ENCODE measurements at places on chromosomes 7 and 10.

DNA sequence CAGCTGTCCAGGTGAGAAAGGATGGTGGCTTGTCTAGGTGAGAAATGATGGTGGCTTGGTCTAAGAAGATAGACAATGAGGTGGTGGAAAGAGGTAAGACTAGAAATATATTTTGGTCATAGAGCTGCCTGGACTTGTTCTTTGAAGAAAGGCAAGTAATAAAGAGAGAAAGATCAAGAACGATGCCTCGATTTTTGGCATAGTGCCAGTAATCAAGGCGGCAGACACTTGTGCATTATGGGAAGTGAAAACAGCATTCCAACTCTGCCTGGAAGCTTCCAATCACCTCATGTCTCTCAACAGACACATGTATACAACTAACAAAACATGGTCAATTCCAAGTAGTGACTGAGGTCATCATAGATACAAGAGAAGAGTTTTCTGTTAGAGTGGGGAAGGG lies 423.8 kb upstream of the NRP1 start:
- no peak for DNase-seq

DNA sequence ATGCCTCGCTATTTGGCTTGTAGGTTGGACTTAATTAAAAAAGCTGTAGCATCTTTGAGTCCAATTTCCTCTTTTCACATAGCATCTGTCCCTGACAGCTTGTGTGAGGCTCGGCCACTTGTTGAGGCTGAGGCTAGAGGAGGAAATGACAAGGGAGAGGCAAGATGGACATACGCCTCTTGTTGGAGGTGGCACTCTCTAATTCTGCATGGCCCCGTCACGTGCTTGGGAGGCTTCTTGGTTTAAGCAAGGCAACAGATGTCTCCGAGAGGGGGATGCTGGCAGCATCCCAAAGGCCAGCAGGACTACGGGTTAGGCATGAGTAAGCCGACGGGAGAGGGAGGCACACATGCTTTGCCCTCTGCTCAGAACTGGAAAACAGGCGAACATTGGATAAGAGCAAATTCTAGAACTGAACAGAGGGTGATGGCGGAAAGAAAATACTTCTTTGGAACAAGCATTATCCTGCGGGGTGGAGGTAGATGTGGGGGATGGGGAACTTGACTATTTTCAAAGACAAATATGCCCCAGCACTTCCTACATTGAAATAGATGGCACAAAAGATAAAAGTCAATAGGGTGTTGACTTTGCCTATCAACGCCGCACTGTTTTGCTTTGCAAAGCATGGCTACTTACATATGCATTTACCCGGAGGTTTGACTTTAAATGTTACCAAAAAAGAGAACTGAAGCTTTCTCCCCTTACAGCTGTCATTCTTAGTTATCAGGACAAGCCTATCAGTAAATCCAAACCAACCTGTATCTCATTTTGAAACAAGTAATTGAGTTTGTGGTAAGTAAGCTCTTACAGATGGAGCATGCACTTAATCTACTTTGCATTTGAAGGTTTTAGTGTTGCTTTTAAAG lies 94.8 kb downstream of the CHN2 start:
- peak; percentile 99 for DNase-seq

- no peak for DNase-seq
Observed at GRCh38 chr10:130481936-130482335, 345.7 kb downstream of the GLRX3 start.

GRCh38 chr10:19811540-19811939 lies 4.7 kb upstream of the PLXDC2 start:
- no peak for DNase-seq

DNA sequence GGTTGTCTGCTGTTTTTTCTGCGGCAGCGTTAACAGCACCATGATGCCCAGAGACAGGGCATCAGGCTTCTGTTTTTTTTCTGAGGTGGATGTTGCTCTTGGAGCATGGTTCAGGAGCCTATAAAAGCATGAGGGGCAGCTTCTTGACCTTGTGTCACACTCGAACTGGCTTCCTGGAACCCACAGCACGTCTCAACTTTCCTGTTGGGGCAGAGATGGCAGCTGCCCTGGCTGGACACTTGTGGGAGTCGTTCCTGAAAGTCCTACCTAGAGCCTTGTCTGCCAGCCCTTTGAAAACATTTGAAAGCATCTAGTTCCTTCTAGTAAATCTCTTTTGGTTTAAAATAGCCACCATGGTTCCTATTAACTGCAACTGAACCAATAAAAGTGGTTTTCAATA lies 28.9 kb upstream of the PRKAG2 start:
- no peak for DNase-seq

- DNase-seq: no peak
Observed at GRCh38 chr10:2786251-2786650, 281.1 kb upstream of the PFKP start.

- DNase-seq: peak; percentile 39
Observed at GRCh38 chr7:31336202-31337001, 4.1 kb downstream of the NEUROD6 start.

GRCh38 chr7:88985295-88985694 lies 189.8 kb upstream of the TEX47 start:
- DNase-seq: no peak

DNA sequence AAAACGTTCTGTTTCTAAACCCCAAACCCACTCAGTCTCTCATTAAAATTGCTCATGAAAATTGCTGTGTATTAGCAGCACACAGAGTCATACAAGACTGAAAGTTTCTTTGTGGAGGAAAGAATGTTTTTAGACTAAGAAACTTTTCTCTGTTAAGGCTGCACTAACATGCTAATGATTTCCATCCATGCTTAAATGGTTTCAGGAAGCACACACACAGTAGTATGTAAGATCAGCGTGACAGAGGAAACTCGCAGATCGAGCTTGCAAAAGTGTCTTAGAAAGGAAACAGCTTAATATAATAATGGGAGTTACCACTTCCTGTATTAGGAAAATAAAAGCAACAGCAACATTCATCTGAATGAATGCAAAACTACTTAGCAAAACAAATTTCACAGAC lies 112.7 kb downstream of the ICA1 start:
- DNase-seq: no peak

DNA sequence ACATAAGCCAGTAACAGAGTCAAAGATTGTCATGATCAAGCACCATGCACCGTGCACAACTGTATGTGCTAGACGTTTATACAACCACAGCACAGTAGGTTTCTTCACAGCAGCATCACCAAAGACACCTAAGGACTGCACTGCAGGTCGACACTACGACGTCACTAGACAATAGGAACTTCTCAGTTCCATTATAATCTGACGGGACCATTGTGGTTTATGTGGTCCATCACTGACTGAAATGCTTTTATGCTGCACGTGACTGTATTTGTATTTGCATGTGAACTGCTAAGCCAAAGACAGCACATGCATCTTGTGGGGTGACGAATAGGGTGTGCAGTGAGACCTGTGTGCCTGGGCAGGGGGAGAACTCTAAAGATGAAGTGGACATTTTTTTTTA lies 164.9 kb downstream of the PARD3 start:
- DNase-seq: no peak

DNA sequence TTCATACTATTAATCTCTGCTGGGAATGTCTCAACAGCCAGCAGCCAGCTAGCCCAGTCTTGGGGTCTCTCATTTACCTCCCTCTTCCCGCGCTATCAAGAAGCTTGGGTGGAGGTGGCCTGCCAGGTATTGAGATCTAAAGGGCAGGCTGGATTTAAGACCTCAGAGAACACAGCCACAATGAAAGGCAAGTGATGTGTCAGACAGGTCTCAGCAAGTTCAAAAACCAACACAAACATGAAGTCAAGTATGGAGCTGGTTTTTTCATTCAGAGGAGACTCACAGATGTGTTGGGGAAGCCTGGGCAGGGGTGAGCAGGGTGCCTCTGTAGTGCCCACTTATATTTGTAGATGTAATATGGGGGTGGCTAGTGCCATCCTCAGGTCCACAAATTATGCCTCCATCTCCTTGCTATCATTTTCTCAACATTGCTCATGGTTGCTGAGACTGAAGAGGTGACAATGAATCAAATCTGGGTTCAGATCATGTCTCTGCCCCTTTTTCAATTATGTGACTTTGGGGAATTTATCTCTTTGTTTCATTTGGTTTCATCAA lies 27.7 kb upstream of the CROT start:
- no peak for DNase-seq

DNA sequence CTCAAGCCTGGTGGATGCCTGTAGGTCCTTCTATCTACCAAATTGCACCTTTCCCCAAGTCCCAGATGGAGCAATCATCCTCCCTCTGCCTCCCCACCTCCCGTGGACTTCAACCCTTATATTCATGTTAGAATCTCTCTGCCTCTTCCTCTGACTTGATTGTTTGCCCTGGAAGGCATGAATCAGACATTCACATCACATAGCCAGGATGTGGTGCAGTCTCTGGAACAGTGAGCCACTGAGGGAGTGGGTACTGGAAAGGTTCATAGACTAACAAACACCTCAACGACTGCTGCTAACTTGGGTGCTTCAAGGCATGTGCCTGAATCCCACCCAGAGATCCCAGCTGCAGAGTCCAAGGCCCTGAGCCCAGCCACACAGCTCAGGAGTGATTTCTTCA lies 494.0 kb downstream of the TNS3 start:
- no peak for DNase-seq

DNA sequence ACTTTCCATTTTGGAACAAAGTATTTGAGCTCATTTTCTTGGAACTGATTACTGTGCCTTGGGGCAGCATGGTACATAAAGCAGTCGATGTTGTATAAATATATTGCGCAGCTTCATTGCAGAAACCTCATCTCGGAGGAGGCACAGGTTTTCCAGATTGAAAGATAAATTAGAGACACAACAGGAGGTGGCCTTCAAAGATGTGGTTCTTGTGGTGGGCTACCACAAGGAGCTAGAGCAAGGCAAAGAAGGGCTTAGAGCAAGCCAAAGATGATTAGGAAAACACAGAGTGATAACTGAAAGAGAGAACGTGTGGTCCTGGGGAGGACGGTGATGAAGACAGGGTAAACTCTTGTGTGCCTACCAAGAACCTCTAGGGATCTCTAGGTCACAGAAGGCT lies 169.1 kb upstream of the TNS3 start:
- no peak for DNase-seq

GRCh38 chr10:67912331-67912946 lies 28.0 kb downstream of the SIRT1 start:
- DNase-seq: no peak

DNA sequence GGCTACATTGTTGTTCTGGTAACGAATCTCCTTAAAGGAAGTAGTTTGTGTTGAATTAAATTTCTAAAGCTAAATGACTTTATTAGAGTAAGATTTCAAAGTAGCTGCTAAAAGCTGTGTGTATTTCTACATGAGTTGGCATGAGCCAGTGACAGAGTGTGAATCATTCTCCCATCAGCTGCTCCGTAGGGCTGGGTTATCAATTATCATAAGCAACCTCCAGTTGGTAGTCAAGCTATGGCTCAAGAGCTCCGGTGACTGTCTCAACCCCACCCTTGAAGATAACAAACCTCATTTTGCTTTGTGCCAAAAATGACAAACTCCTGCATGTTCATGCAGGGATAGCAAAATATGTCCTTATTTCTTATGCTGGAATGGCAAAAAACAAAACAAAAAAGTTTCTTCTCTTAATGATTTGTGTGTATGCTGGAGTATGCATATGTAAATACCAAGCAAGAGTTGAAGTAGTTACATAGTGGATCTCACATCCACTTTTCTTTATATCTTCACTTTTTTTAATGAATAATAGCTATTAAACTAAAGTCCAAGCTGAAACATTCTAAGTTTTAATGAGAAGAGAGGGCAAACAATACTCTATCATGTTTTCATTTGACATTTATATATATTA lies 249.4 kb downstream of the CACNA2D1 start:
- DNase-seq: no peak

DNA sequence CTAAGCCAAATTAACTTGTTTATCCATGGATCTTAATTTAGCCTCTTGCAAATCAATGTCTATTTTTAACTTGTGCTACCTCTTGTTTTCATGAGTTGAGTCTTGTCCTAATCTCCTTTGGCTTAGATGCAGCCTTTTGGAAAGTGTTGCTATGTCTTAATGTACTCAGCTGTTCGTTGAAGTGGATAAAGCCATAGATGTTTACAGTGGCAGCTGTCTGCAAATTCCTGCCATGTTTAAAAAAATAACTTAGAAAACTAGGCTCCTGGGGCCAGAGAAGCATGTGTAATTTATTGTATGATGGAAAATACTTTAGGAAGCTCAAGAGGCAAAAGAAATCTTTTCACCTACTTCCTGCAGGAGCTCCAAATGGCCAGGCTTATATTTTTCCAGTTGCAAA lies 253.1 kb upstream of the RHOBTB1 start:
- DNase-seq: peak; percentile 5

DNA sequence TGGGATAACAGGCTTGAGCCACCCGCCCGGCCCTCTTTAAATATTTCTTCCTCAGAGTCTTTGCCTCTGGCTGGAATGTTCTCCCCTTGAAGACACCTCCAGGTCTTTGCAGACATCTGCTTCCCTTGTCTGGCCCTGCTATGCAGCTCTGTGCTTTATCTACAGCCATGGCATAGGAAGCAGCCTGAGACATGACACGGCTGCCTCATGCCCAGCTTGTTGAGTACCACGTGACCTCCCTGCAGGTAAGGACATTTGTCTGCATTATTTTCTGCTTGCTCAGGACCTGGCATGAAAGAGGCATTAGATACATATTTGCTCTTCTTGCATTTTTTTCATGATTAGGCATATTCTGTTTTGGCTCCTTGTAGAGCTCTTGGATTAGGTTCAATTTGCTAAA lies 113.8 kb upstream of the KLF6 start:
- DNase-seq: no peak

DNA sequence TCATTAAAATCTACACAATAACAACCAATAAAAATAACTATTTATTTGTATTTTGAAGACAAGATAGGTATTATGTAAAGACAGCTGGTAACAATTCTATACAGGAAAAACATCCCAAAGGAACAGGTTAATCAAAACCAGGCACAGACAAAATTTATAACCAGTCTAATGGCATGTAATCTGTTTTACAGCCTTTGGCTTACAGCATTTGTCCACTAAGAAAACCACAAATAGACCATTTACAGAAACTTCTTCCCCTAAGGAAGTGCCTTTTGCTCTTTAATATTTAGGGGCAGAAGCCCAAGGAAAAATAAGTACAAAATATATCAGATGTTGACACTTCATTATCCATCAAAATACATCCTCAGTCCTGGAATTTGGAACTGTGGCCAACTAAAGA lies 65.0 kb downstream of the SVIL start:
- no peak for DNase-seq

GRCh38 chr10:6590100-6590499 lies 10.0 kb upstream of the PRKCQ start:
- DNase-seq: no peak

All from NCI-H524 (cell line).